Psoas muscle (tissue), 8 donors: ENCODE measurements at places on chromosomes 16 and 17. TPM values are rescaled to one million over a fixed set of nuclear protein-coding genes. Genes with fewer than 3 reads are reported as not detected.

Gene FOXC2
- total RNA-seq, result 0.15 TPM

DNA sequence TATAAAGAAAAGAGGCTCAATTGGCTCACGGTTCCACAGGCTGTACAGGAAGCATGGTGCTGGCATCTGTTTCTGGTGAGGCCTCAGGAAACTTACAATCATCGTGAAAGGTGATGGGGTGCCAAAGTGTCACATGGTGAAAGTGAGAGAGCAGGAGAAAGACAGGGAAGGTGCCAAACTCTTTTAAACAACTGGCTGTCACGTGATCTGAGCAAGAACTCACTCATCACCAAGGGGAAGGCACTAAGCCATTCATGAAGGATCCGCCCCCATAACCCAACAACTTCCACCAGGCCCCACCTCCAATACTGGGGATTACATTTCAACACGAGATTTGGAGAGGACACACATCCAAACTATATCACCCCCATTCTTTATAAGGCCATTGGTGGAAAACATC, 28.4 kb upstream of the HS3ST2 start:
- DNase-seq, result no peak

GRCh38 chr16:12252616-12253015, 276.1 kb downstream of the SNX29 start:
- DNase-seq, result no peak

- no peak for DNase-seq
Measured at GRCh38 chr16:20136446-20136968, 62.8 kb upstream of the GPR139 start.

- DNase-seq, result no peak
Measured at GRCh38 chr16:28110074-28110473, 46.6 kb upstream of the GSG1L start.

GRCh38 chr17:79036596-79036995, 12.6 kb downstream of the C1QTNF1 start:
- no peak for DNase-seq

- DNase-seq, result no peak
Measured at GRCh38 chr17:6276711-6277110, 158.2 kb downstream of the AIPL1 start.

- DNase-seq, result no peak
Measured at GRCh38 chr17:67359960-67360791, 6.2 kb downstream of the PSMD12 start.

Gene MYH8
- total RNA-seq, result 17.3 TPM

Gene TBC1D28
- not detected for total RNA-seq

GRCh38 chr17:31748881-31749280, 110.2 kb downstream of the COPRS start:
- DNase-seq, result no peak
